ENCODE measurements at places on chromosomes 7 and 10. TPM values are rescaled to one million over a fixed set of nuclear protein-coding genes. Genes with fewer than 3 reads are reported as not detected.

Gene CTAGE6
- total RNA-seq: 0.42 TPM

Gene UCN3
- not detected for total RNA-seq

Gene INMT
- 1.3 TPM for total RNA-seq

Gene CHN2
- total RNA-seq: 3.6 TPM

Gene H2BK1
- not detected for total RNA-seq

Gene ADARB2
- 0.17 TPM for total RNA-seq

Gene TEX36
- not detected for total RNA-seq

Gene SPACDR
- 3.0 TPM for total RNA-seq

Gene STYXL1
- 39.1 TPM for total RNA-seq

Gene CC2D2B
- total RNA-seq: not detected

Gene DNMBP
- total RNA-seq: 3.2 TPM

Gene SPDYE11
- total RNA-seq: not detected

Gene ZCCHC24
- 0.73 TPM for total RNA-seq

Gene INSIG1
- 71.2 TPM for total RNA-seq

Gene PARD3
- 1.0 TPM for total RNA-seq

Gene CRYGN
- 0.25 TPM for total RNA-seq

Gene OR2A1
- 0.17 TPM for total RNA-seq

Gene PALD1
- total RNA-seq: 1.2 TPM

Gene UPK3B
- total RNA-seq: 1.5 TPM

Gene HPSE2
- total RNA-seq: not detected

Gene C10orf90
- not detected for total RNA-seq

Gene FAM180A
- not detected for total RNA-seq

Gene LBX1
- not detected for total RNA-seq

Gene LMOD2
- total RNA-seq: not detected

Gene MYH16
- total RNA-seq: not detected

Gene SMKR1
- total RNA-seq: 1.7 TPM

Gene MEST
- total RNA-seq: 1.2 TPM

Gene METTL27
- total RNA-seq: 2.8 TPM

Gene ZNF746
- total RNA-seq: 21.0 TPM

Gene NUB1
- total RNA-seq: 69.7 TPM

Gene FZD1
- 1.2 TPM for total RNA-seq

Gene SPDYE2B
- not detected for total RNA-seq

Gene RBP3
- not detected for total RNA-seq

Gene SAMD9L
- total RNA-seq: 145 TPM
